ENCODE measurements at places on chromosomes 7 and 10.

- DNase-seq: no peak
Measured at GRCh38 chr7:106561666-106562411, 99.1 kb downstream of the CCDC71L start.

GRCh38 chr10:121500701-121501332, 97.4 kb downstream of the FGFR2 start:
- no peak for DNase-seq

DNA sequence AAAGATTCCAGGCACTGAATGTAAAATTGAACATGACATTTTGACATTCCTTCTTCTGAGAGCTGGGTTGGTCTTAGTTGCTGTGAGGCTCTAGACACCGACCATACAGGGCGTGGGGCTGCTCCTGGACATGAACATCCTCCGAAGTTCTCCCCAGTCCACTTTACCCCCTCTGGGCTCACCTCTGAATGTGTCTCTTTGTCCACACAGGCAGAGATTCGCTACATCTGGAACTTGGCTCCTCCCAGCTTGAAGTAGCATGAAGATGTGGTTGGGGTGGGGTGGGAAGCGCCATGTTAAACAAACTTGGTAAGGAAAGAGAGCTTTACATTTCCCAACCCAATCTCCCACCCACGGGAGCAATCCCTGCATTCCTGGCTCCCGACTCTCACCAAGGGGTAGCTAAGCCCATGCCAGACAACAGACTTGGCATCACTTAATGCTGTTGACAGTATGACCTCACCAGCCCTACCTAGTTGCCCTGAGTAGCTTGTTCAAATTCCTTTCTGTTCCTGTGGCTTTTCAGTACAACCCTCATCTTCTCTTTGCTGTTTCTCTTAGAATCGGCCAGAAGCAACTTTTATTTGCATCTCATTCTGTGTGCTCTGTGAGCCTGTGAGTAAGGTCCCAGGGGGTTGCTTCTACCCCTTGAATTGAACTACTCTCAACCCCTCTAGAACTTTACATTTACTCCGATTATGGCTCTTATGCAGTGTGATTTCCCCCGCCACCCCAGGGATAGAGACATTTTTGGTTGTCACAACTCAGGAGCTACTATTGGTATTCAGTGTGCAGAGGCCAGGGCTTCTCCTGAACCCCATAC, 211.4 kb downstream of the SEC23IP start:
- no peak for DNase-seq

GRCh38 chr10:17758200-17758599, 6.2 kb downstream of the TMEM236 start:
- DNase-seq: no peak

DNA sequence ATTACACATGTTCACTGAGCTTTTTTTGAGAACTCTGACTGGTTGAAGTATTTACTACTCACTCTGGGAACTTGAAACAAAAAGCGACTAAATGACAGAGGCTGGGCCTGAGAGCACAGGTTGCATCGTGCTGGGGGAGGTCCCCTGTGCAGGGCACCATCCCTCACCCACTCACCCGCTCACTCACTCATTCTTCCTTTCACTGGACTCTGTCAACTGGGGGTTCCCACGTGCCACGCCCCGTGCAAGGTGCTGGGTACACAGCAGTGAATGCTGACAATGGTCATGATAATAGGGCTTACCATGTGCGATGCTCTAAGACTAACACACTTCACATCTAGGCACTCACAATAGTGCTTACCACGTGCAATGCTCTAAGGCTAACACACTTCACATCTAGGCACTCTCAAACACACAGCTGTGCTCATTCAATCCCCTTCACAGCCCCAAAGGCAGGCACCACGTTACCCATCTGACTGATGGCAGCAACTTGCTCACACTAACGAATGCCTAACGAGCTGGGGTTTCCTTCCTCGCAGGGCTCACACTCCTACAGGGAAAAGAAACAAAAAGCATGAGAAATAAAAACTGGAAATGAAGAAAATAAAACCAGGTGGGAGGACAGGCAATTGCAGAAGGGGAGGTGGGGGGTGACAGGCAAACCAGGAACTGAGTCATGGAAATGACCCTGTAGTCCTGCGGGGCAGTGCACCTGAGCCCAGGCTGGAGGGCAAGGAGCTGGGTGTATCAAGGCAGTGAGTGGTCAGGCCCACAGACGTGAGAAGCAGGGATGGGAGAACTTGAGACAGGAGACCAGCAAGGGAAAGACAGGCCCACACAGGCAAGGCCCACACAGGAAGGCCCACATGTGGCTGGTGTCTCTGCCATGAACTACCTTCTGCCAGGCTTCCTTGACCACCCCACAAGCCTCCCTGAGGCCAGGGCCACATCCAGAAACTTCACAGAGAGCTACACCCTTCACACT, 147.0 kb upstream of the FAM20C start:
- DNase-seq: no peak

GRCh38 chr10:130202984-130203621, 66.9 kb downstream of the GLRX3 start:
- DNase-seq: peak; percentile 33

DNA sequence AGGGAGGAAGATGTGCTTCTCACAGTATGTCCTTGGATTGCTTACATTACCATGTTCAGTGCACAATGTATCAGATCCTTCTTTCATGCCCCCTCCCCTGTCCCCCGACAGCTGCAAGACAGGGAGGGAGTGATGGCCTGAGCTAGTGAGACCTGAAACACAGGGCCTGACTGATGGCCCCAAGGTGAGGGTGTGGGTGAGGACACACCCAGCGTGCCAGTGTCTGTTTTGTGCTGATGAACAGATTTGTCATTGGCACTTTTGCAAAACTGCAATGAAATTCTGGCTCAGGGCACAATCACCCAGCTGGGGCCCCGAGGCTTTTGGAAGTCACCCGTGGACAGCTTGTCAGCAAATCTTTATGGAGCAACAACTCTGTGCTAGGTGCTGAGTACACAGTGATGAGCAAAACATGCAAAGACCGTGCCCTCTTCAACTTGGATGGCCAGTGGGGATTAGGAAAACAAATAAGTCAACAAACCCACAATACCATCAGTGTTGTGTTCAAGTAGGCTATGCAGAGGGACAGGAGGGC, 59.4 kb upstream of the EMX2 start:
- no peak for DNase-seq

DNA sequence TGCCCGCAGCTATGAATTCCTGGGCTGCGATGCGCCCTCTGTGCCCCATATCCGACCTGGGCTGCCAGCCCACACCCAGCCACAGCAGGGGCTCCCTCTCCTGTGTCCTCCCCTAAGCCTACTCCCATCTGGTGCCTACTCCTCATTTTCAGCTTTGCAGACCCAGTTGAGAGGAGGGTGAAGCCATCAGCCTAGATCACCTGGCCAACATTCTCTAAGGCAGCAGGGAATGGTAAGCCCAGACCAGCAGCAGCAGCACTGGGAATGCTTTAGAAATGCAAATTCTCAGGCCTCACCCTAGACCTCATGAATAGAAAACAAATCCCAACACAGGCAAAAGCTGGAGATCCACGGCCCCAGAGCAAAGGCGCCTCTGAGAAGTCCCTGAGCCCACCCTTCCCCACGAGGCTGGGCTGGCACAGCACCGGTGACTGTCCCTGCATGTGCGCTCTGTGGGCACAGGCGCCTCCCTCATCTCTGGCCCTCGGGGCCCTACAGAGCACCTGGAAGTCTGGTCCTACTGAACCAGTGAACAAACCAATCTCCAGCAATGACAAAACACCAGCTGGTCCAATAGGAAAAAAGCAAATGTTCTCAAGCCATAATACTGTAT, 161.4 kb downstream of the GFRA1 start:
- DNase-seq: no peak

Measured in stimulated activated naive B cell treated with anti-CD40 and anti-IgM and Interleukin-4, amounts not matched to agents 10 μg/mL and 1 μg/mL and 100 μg/mL, for 72 hours (primary cell).